NCI-H2171 (cell line): ENCODE measurements at places on chromosomes 11 and 22.

DNA sequence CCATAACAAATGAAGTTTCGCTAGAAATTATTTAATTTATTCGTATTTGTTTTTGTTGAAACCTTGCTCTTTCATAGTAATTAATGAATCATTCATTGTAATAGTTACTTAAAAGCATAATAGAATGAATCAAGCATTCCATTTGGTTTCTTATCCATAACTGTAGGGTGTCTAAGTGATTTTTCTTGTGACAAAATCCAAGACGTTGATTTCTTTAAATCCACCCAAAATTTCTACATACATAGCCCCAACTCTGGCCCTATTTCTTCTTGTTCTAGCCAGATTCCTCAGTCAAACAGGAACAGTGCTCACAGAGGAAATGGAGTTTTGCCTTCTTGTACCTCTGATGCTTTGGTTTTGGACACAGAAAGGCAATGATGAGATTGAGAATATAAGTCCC is 25.5 kb downstream of the UBASH3B start:
- DNase-seq: no peak

DNA sequence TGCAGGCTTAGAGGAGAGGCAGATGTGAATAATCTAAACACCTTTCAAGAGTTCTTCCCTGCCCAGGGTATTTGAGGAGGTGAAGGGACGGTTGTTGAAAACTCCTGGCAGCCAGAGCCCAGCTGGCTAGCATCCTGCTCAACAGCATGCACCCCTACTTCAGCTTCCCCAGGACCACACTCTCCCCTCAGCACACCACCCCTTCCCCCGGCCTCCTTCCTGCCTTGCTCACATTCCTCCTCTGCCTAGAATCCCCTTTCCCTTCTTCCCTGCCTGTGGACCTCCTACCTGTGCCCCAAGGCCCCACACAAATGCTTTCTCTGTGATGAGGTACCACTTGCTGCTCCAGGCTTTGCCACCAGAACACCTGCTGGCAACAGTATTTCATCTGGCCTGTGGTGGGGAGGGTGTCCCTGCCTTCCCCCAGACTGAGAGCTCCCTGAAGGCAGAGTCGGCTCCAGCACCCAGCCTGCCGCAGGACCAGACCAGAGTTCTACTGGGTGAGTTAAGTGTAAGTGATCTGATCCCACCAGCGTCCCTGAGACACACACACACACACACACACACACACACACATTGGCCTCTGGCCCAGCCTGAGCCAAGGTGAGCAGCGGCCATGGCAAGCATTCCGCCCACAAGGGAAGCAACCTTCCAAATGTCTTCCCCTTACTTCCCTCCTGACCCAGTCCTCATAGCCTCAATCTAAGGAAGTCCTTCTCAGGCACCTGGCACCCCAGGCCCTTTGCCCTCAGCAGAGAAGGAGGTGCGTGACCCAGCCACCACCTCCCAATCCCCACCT is 79.5 kb downstream of the PDE2A start:
- DNase-seq: no peak

DNA sequence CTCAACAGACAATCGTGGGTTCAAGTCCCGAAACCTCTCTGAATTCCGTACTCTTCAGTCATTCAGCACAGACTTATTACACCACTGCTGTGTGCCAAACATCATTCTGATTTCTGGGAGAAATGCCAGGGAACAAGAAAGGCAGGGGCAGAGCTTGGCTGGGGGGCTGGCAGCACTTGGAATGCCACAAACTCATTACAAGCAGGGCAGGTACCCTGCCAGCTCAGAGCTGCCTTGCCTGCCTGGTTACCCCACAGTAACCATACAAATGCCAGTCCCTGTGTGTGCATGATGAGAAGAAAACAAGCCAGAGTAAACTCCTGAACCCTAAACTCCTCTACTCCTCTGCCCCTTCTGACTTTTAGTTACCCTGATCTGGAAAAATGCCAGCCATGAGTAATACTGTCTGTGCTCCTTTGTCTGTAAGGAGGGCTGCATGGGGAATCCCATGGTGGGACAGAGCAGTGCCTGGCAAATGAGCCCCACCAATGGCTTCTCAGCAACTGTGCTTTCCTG is 6.9 kb upstream of the RAD9A start:
- no peak for DNase-seq

- DNase-seq: no peak
Observed at GRCh38 chr11:30453705-30454104, 130.8 kb downstream of the ARL14EP start.

- no peak for DNase-seq
Observed at GRCh38 chr11:18774801-18775200, 16.8 kb downstream of the PTPN5 start.

DNA sequence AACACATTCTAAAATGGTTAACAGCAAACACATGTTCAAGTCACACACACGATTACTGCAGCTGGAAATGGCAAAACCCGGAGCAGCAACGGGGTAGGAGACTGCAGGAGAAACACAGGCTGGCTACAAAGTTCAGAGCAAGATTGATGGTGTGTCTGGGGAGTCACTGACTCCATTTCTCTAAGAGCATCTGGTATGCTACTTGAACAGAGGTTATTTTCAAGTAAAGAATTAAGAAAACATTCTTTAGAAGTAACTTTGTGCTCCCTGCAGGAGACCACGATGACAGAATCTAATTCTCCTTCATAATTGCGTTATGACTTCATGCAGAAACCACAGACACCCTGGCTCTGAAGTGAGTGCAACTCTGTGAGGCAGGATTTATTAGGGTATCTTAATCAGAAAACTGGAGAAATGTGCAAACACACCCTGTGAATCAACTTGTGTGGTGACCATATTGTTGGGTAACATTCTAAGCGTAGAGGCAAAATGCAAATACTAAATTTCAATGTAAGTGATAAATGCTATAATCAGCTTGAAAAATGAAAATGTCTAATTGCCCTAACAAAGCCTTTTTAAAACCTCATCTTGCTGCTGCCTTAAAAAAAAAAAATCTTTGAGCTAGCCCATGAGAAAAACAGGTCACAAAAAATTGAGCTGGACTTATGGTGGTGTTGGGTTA is 303.0 kb downstream of the CADM1 start:
- no peak for DNase-seq
